ENCODE measurements at places on chromosomes 4 and X. TPM values are rescaled to one million over a fixed set of nuclear protein-coding genes. Genes with fewer than 3 reads are reported as not detected.

DNA sequence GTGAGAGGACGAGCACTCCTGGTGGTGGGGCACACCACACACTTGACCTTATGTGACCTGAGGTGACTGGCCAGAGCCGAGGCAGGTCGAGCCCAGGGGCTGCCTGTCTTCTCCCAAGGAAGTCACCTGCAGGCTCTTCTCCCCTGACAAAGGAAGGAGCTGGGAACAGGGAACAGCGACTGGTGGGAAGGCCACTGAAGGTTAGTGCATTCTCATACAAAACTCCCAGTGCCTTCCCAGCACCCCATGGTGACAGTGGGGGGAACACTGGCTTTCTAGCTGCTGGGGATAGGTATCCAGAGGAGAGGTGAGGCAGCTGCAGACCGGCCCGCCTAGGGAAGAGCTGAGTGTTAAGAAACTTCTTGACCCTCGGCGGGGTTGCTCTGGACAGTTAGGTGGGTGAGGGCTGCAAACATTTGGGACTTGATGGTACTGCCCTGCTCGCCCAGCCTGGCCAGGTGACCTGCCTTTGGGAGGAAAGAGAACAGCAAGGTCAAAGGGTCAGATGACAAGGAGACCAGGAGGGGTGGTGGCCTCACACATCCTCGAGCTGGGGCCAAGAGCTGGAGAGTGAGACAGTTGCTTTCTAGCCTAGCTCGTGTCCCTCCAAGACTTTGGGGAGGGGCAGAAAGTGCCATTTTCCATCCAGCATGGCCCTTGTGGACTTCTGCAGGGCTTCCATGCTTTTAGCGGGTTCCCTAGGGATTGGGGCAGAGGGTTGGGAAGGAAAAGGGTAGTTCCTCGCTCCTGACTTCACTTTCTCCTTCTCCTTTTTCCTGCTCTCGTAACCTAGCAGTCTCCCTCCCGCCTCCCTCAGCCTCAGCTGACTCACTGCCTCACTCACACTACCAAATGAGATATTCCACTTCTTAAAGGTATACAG is 2.7 kb downstream of the NALF2 start:
- DNase-seq, result no peak

DNA sequence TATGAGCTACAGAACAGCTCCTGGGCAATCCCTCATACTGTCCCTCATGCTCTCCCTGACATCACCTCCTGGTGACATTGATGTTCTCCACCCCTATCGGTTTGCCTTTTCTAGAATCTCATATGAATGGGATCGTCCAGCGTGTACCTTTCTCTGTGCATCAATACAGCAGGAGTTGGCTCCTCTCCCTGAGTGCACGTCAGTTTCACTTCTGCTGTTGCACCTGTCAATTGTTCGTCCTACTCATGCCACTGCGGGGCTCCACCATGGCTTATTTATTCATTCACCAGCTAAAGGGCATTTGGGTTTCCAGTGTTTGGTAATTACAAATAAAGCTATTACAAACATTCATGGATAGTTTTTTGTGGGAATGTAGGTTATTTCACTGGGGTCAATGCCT is 269.1 kb upstream of the ZFP42 start:
- no peak for DNase-seq

DNA sequence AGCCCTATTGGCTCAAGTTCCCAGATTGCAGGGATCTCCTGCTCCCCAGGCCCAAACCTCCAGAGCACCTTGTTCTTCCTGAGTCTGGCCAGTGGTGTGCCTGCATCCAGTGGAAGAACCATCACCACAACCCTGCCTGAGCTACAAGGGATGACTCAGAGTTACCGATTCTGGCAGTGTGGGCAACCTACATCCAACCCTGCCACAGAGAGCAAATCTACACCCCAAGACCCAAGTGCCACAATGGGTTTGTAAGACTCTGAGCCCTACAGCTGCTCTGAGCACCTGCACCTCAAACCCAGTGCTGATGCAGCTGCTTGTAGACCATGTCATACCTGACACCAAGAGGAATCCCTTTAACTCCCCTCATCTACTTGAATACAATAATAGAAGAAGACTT is 110.0 kb downstream of the SOWAHB start:
- no peak for DNase-seq

DNA sequence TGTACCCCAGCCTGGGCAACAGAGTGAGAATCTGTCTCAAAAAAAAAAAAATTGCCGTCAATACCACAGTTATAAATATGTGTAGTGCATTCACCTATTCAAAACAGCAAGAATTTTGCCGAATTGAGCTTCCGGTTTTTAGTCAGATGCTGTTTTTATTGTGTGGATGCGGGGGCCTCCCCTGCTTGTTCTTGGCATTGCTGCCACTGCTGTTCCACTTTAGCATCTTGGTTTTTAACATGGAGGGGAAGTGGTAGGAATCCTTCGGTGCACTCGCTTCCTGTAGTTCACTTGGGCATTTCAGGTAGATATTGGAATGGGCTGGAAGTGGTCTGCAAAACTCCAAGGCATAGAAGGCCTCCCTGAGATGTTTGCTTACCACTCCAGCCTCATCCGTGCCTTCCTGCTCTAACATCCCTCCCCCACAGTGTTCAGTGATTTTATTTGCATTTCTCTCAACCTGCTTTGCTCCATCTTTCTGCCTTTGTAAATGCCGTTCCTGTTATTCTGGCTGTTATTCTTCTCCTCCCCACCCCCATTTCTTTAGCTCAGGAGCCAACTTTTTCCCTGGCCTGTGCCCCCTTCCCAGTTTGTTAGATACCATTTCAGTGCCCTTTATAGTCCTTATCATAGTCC is 25.5 kb downstream of the MOB1B start:
- DNase-seq, result no peak

- no peak for DNase-seq
These were observed 92.5 kb downstream of the LHFPL1 start for GRCh38 chrX:112587194-112587593.

- no peak for DNase-seq
These were observed 38.7 kb downstream of the HNRNPD start for GRCh38 chr4:82335043-82335442.

DNA sequence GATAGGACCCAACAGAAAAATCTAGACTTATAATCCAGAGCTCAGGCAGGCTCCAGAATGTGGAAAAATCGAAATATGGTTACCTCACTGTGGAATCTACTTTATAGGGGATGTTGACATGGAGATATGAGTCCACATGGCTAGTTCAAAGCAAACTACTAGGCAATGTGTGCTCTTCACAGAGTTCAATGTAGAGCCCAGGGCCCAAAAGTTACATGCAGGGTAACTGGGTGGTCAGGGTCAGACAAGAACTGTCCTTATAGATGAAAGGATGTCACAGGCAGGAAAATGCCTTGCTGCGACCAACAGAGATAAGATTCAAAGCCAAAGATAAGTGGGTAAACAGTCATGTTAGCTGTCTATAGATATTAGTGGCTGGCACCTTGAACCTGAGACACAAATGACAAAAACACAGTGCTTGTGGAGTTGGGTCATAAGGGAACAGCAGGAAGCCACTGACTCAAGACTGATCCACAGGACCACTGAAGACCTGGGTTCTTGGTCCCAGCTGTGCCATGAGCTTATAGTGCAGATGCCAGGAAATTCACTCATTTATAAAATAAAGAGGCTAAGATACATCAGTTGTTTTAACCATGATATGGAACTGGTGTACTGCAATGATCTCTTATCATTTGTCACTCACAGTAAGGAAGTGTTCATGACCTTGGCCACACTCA is 101.7 kb upstream of the MBNL3 start:
- no peak for DNase-seq

DNA sequence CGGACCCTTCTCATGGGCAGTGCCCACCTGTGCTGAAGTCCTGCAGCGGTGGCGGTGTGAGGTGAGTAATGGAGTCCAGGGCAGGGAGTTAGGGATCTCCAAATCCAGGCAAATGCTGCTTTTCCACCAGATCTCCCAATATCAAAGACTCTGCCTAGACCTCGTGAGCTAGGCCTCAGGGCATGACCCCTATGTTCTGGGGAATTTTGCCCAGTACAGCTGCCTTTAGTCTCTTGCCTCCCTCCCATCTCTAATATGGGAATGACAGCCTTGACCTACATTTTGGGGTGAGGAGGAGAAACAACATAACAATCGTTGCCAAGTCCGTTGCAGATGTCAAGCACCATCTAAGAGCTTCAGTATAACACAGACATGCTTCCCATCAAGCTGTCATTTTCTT is 7.3 kb downstream of the PAK3 start:
- DNase-seq, result no peak

- DNase-seq, result no peak
These were observed 466.2 kb downstream of the BCOR start for GRCh38 chrX:39631276-39632229.

- no peak for DNase-seq
These were observed 48.5 kb upstream of the HDAC8 start for GRCh38 chrX:72621163-72621562.

GRCh38 chr4:184237612-184238011 is 19.9 kb upstream of the ENPP6 start:
- no peak for DNase-seq

GRCh38 chrX:154441984-154442707 is 1.8 kb upstream of the FAM50A start:
- no peak for DNase-seq

DNA sequence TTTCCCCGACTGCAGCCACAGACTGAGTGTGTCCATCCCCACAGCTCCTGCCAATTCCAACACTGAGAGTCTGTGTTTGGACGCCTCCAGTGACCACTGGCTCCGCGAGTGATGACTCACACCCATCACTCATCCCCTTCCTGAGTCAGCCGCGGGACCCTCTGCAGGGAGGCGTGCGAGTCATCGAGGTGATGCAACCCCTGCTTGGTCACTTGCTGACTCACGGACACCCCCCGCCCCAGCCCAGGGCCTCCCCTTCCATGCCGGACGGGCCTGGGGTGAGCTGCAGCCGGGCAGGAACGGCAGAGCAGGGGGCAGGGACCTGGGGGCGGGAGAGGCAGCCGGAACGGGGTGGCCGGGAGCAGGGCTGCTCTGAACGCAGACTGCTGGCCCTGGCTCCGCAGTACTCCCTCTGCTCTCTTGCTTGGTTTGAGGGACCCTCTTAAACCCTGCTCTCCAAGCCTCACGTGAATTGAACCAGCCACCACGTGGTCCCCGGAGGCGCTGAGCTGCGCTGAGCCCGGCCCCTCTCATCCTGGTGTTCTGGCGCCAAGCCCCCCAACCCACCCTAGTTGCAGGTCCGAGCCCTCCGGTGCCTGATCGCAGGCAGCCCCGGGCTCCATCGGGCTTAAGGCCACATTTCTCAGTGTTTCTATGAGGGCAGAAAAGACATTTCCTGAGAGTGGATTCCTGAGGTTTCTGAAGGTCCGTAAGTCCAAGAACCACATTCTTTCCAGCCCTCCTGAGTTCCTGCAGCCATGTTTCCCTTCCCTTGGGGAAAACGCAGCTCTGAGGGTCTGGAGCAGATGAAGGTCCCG is 32.4 kb downstream of the FGFRL1 start:
- peak; percentile 98 for DNase-seq

DNA sequence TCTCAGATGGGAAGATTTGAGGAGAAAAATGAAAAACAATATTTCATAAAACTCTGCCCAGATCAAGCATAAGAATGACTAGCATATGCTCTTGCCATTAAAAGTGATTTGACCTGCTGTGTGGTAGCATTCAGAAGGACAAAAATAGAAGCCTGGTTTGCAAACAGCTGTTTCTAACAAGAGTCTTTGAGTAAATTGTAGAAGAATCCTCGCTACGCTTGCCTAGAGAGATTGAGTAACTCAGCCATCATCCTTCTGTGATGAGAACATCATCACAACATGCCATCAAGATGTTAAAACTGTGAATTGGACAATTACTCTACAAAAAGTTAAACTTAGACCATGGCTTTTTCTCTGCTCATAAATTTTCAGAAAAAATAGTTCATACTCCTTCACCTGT is 168.9 kb upstream of the PUDP start:
- DNase-seq, result no peak

- no peak for DNase-seq
These were observed 70.7 kb downstream of the SUPT20HL2 start for GRCh38 chrX:24243188-24243587.

DNA sequence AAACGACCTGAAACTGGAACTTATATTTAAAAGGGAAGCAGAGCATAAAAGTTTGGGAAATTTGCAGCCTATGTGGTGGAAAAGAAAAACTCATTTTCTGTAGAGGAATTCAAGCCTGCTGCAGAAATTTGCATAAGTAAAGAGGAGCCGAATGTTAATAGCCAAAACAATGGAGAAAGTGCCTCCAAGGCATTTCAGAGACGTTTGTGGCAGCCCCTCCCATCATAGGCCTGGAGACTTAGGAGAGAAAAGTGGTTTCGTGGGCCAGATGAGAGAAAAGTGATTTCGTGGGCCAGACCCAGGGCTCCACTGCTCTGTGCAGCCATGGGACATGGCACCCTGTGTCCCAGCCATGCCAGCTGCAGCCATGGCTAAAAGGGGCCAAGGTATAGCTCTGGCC is 361.9 kb downstream of the PCDH19 start:
- DNase-seq, result no peak

- peak; percentile 61 for DNase-seq
These were observed 116.1 kb downstream of the REELD1 start for GRCh38 chr4:146330392-146330791.

- no peak for DNase-seq
These were observed 63.7 kb downstream of the FHIP1A start for GRCh38 chr4:151472711-151473110.

- DNase-seq, result no peak
These were observed 413.1 kb downstream of the PDGFC start for GRCh38 chr4:156558373-156559025.

- DNase-seq, result peak; percentile 63
These were observed 30.0 kb downstream of the PAPSS1 start for GRCh38 chr4:107689912-107690587.

DNA sequence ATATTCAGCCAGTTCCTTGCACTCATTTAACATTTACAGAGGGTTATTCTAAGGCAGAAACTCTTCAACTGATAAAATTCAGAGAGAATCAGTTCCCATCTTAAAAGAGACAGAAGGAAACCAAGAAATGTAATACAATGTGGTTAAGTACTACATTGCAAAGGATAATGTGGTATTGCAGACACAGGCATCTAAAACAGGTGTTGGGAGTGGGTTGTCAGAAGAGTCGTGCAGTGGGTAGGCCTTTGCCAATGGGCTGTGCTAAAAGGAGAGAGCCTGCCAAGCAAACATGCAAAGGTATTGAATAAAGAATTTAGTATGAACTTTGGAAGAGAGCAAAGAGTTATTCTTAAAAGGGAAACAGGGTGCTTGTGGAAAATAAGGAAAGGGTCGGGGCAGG is 1044.4 kb upstream of the DIAPH2 start:
- no peak for DNase-seq

The GAGE12F gene
- total RNA-seq, result not detected

The UCP1 gene
- not detected for total RNA-seq

The CXorf49 gene
- not detected for total RNA-seq

The GJB1 gene
- not detected for total RNA-seq

The F8A3 gene
- total RNA-seq, result 2.7 TPM

The CEP44 gene
- total RNA-seq, result 12.4 TPM

The INTS6L gene
- total RNA-seq, result 3.3 TPM

The HELT gene
- total RNA-seq, result not detected

The KIAA1210 gene
- not detected for total RNA-seq

The TRIM75 gene
- not detected for total RNA-seq

The IL2RG gene
- not detected for total RNA-seq

The ARL9 gene
- not detected for total RNA-seq

The SPANXB1 gene
- total RNA-seq, result not detected

The FAM184B gene
- total RNA-seq, result not detected
